Cerebellar nuclear complex (tissue), 1 donor: ENCODE measurements at places on chromosomes 7 and 10.

GRCh38 chr10:107942826-107943225, 778.3 kb upstream of the SORCS1 start:
- DNase-seq: no peak

DNA sequence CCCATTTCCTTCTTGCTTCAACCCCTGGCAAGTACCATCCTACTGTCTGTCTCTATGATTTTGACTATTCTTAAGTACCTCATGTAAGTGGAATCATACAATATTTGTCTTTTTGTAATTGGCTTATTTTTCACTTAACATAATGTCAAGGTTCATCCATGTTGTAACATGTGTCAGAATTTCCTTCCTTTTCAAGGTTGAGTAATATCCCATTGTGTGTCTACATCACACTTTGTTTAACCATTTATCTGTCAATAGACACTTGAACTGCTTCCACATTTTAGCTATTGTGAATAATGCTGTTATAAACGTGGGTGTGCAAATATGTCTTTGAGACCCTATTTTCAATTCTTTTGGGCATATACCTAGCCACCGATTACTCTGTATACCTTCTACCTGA, 14.0 kb upstream of the CDK14 start:
- no peak for DNase-seq

DNA sequence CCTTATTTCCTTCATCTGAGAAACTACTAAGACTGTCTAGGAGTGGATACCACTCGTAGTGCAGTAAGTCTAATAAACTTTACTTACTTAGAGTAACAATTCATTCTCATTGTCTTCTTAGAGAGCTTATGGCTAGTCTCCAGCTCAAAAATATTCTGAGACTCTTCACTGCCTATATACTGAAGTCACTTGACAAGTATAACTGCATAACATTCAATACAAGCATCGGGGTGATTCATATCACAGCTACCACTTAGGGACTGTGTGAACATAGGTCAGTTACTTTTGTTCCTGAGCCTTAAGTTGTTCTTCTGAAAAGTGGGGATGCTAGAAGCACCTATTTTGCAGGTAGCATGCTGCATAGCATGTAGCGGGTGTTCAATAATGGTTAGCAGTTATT, 111.0 kb downstream of the HTR7 start:
- DNase-seq: no peak

DNA sequence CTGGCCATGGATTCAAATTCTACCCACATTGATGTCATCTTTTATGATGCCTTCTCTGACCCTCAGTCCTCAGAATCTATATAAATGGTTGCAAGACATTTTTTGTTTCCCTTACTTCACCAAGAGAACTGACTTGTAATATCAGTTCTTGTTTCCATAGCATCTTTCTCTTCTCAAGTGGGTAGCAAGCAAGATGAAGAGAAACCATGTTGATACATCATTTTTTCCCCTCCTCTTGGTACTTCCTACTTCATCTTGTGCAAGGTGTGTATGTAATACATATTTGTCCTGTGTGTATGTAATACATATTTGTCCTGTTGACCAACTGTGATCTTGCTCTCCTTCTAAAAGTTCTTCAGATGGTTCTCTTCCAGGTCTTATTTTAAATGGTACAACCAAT, 348.6 kb downstream of the PTEN start:
- no peak for DNase-seq

DNA sequence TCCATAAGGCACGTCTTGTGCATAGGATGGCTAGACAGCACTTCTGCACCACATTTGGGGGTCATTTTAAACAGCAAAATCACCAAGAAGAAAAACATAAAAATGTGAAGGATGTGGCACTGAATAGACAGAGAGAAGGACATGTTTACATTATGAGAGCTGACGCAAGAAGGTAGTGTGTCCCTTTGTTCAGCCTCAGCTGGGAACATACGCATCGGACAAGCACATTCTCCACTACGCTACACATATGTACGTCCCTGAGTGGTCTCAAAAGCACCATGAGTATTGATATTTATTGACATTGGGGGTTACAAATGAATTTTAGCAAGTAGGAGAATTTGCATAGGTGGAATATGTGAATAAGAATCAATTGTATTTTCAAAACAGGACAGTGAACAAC, 20.2 kb downstream of the DDC start:
- DNase-seq: no peak

DNA sequence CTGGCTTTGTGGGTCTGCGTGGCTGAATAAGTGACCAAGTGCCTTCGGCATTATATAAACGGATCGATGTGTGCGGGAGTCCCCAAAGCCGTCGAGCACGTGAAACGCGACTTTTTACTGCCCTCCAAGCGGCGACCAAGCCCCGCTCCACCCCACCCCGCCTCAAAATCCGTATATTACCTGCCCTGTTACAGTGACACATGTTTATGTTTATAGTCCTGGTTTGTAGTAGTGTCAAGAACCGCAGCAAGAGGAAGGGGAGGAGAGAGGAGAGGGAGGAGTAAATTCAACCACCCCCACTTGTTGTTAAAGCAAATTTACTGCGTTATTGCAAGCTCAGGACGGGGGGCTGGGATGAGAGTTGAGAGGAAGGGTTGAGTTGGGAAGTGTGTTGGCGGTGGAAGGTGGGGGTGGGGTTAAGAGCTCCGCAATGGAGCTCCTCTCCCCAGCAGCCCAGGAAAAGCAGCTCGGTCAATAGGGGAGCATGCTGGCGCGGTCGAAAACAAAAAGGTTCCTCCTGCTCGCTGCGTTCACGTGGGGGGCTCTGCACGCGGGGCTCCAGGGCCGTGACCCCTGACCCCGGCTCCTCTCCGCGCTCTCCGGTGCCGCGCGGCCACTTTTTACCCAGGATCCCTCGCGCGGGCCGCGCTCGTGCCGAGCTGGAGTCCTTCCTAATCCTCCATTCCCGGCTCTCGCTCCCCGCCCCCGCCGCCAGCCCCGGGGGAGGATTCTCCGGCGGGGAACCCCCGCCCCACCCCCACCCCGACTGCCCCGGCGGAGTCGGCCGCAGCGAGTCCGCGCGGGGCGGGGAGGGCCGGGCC, at the start of gene SKIDA1:
TSS of gene SKIDA1 (minus strand) at position 316 of the 821 bp plus-strand sequence. CDS start 7,860 bp downstream, outside the sequence.
- DNase-seq: no peak

- DNase-seq: no peak
Observed at GRCh38 chr7:39035903-39036302, 58.2 kb downstream of the POU6F2 start.

DNA sequence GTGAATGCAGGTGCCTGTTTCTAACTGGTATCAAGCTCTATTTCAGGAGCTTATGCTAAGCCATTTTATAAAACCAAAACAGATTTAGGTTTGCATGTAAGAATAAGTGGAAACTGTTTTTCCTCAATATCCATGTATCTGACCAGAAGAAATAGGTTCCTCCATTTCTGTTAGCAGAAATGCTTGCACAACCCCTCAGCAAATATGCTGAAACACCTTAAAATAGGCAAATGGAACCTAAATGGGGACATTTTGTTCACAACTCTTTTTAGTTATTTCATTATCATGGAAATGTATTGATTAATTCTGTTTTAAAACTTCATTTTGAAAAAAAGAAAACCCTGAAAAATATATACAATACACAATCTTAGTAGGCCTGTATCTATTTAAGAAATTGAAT, 8.9 kb upstream of the EEPD1 start:
- no peak for DNase-seq

- DNase-seq: no peak
Observed at GRCh38 chr7:143258831-143259230, 4.4 kb upstream of the GSTK1 start.

DNA sequence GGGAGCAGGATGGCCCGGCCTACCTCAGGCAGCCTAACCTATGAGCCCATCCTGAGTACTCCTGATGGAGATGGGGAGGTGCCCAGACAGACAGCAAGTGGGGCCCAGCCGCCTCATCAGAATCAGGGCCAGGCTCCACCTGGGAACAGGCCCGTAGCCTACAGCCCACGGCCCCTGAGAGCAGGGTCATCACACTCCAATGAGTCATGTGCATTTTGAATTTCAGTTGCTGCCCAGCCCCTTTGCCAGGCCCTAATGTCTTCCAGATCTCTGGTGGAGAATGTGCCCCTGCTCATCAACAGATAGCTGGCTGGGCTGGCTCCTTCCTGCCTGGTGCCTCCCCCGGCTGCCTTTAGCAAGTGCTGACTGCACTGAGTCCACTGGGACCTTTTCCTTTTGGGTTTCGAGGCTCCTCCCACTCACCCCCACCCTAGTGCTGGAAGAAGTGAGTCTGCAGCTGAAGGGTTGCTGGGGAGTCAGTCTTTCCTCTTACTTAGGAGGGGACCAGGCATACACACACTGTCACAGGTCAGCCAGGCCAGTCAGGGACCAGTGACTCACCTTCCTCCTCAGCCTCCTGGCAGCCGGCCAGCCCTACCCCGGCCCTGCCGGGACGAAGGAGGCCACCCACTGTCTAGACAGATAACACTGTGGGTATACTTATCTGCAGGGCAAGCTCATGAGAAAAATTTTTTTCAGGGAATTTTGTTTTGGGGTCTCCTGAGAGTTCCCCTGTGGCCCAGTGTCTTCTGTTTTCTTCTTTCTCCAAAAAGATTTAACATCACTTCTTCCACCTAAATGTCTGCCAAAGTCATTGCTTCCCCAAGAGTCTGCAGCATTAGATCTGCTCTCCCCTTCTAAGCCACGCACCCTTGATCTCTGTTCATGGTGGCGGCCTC, 9.1 kb upstream of the ASIC3 start:
- DNase-seq: no peak

DNA sequence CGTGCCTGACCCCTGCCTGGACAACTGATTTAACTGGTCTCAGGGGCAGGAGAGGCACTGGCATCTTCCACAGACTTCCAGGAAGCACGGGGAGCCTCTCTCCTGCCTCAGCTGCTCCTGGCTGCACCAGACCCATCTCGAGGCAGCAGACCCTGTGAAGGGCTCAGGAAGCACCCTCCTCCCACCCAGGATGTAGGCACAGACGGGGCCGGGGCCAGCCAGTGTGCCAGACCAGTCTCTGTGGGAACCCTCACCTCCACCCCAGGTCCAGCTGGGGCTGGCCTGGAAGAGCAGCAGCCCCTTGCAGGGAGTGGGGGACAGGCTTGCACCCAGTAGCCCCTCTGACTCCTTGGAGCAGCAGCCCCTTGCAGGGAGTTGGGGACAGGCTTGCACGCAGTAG, 56.3 kb downstream of the RASGEF1A start:
- DNase-seq: no peak
